ENCODE measurements at places on chromosomes 4 and X.

GRCh38 chr4:104966349-104967033 is 180.2 kb upstream of the TET2 start:
- no peak for DNase-seq

GRCh38 chr4:5137927-5138326 is 86.6 kb downstream of the STK32B start:
- no peak for DNase-seq

DNA sequence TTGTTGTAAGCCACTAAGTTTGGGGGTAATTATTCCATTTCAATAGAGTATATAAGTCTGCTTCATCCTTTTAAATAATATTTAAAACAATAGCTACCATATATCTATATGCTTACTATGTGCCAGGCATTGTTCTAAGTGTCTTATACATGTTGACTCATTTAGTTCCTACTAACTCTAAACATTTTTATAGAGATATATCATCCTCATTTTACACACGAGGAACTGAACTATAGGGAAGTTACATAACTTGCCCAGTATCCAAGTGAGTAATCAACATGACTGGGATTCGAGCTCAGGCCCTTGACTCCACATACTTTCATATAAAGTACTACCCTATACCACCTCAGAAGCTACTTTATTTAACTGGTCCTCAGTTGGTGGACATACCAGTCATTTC is 175.3 kb upstream of the RAI2 start:
- peak; percentile 6 for DNase-seq

DNA sequence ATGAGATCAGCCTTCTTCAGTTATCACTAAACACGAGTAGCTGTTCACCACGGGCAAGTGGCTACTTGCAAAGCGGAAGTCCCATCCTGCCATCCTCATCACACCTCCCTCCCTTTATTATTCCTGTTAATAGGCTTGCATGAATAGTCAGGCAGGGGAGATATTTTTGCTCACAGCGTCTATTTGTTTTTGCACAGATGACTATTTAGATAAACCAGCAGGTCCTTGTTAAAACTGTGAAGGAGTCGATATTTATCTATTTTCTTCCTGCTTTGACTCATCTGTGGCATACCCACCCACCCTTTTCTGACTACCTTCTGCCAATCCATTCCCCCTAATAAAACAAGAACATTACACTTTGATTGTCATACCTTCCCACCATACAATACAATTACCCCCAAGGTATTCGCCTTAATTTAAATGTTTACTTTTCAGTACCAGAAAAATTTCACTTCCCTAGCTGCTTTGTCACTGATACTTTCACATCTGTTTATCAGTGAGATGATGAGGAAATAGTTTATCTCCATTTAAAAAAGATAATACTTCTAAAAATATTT is 96.6 kb upstream of the BANK1 start:
- DNase-seq, result no peak

- no peak for DNase-seq
Measured at GRCh38 chr4:173696551-173696950, 166.5 kb upstream of the HAND2 start.

GRCh38 chr4:70182517-70183167 is 12.9 kb upstream of the ODAM start:
- DNase-seq, result no peak

- peak; percentile 72 for DNase-seq
Measured at GRCh38 chrX:31658360-31658759, 586.5 kb upstream of the FTHL17 start.

- DNase-seq, result no peak
Measured at GRCh38 chrX:107505223-107505622, 55.8 kb downstream of the FRMPD3 start.

- no peak for DNase-seq
Measured at GRCh38 chrX:113124693-113125092, 284.1 kb upstream of the AMOT start.

GRCh38 chr4:188008377-188008776 is 12.8 kb downstream of the ZFP42 start:
- DNase-seq, result peak; percentile 4

DNA sequence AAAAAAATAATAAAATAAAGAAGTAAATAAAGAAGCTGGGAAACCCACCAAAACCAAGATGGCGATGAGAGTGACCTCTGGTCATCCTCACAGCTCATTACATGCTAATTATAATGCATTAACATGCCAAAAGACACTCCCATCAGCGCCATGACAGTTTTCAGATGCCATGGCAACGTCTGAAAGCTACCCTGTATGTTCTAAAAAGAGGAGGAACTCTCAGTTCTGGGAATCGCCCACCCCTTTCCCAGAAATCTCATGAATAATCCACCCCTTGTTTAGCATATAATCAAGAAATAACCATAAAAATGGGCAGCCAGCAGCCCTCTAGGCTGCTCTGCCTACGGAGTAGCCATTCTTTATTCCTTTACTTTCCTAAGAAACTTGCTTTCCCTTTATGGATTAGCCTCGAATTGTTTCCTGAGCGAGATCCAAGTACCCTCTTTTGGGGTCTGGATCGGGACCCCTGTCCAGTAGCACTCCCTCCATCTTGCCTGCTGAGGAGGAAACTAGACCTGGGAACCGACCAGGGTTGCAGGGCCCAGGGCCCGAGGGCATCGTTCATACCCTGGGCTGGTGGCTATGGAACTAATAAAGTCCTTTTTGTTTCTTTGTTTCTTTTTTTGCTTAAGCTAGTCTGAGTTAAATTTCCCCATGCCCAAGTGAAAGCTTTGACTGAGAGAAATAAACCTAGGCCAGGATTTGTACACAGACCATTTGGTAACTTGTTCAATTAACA is 30.9 kb downstream of the HTT-AS start:
- DNase-seq, result no peak

- DNase-seq, result no peak
Measured at GRCh38 chrX:139826065-139827044, 106.5 kb downstream of the ATP11C start.

DNA sequence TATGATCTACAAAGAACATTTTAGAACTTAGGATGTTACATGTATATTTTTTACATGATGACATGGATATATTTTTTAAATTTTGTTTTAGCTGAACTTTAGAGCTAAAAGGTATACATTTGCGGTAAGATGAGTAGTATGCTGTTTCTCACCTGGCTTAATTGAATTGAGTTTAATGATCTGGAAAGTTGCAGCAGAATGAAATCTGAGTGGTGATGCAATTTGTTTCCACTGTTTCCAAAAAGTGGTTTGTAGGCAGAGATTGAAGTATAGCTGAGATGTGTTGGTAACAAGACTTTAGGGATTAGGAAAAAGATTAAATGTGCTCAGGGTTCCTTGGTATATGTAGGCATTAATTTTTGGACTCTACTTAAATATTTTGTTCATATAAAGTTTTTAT is 68.1 kb downstream of the HPF1 start:
- no peak for DNase-seq

GRCh38 chr4:120202222-120202621 is 135.6 kb upstream of the MAD2L1 start:
- no peak for DNase-seq

GRCh38 chrX:47956016-47956415 is 47.8 kb downstream of the ZNF182 start:
- DNase-seq, result no peak

- no peak for DNase-seq
Measured at GRCh38 chr4:100510551-100510950, 7.3 kb downstream of the EMCN start.

- DNase-seq, result no peak
Measured at GRCh38 chrX:101136235-101136634, 38.2 kb downstream of the CENPI start.

DNA sequence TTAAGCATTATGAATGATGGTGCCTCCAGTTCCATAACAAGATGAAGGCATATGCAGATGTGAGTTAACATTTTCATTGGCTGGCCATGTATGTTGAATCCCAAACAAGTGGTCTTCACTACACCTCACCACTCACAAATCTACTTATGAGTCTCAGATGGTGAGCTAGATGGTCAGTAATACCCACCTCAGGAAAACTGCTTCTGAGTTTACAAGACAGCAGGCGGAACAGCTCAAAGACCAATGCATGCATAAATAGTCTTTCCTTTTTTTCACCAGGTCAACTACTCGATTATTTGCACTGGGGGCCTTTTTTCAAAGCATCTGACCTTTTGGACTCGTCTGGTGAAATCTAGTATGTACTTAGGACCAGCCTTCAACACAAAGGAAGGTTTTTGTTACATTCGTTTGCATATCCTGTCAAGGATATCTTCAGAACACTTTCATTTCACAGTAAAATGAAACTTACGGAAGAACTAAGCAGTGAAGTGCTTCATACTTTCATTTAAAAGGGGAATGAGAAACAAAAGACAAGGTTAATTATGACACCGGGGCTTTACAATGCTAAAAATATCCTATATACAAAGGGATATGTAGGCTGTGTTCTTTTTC is 23.1 kb upstream of the TLR7 start:
- no peak for DNase-seq

DNA sequence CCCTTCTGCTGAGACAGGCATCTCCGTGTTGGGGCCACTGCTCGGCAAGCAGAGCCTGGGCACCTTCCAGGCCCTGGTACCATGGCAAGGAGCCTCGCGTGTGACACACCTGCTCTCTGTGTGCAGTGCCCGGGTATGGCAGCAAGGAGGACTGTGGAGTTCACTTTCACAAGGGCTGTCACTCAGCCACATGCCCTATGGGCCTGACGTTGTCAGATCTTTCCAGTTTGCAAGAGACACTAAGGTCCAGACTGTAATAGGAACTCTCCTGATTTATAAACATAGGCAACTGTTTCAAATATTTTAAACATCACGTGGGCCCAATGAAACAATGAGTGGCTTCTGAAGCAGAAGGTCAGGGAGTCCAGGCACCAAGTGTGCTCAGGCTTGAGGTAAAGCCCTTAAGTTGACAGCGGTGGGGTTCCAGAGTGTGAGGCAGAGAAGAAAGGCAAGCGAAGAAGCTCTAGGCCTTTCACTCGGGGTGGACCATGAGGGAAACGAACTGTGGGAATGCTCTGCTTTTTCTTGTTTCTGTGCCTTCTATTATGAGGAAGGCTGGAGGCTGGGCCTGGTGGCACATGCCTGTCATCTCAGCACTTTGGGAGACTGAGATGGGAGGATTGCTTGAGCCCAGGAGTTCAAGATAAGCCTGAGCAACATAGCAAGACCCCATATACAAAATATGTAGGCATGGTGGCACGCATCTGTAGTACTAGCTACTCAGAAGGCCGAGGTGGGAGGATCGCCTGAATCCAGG is 108.6 kb upstream of the TRIM2 start:
- DNase-seq, result no peak

- peak; percentile 12 for DNase-seq
Measured at GRCh38 chrX:100609591-100609990, 24.9 kb downstream of the TNMD start.

- DNase-seq, result no peak
Measured at GRCh38 chr4:14862891-14863290, 139.4 kb upstream of the CPEB2 start.

DNA sequence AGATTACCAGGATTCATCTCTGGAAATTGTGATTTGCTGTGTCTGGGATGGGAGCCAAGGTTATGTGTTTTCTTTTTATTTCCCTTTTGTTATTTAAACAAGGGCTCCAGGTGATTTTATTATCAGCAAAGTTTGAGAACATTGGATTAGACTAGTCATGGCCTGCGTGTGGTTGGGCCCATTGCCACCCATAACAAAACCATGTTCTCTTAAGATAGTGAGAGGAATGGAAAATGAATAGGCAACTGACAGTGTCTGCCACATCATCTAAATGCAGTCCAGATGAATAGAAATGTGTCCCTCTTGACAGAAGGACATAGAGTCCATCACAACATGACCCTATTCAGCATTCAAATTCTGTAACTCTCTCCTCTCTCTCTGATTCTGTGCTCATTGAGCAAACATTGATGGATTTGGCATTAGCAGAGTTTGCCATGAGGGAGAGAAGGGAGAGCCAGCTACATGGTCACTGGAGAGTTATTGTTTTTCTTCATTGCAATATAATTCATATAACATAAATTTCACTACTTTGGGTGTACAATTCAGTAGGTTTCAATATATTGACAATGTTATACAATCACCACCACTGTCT is 11.7 kb downstream of the XK start:
- DNase-seq, result no peak

DNA sequence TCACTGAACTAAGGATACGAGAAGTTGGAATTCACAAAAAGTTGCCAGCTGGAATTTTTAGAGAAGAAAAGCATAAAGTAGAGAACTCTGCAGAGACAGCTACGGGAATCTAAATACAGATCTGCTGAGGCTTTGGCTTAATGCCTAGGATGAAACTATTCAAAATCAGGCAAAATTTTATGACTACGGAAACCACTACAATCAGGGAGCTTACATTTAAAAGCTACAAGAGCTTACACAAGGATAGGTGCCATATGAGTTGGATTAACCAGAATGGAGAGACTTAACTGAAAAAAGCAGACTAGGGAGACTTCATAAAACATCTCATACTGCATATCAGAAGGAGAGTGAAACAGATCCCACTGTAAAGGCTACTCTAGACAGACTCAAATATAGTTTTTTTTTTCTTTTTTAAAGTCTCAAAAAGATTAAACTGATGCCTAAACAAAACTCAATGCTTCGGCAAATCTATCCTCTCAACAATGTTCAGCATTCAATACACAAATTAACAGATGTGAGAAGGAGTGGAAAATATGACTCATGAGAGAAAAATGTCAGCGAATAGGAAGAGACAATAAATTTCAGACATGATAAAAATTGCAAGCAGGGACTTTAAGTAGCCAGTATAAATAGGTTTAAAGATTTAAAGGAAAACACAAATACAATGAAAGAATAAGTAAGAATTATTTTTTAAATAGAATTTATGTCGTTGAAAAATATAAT is 586.1 kb downstream of the FSTL5 start:
- no peak for DNase-seq

DNA sequence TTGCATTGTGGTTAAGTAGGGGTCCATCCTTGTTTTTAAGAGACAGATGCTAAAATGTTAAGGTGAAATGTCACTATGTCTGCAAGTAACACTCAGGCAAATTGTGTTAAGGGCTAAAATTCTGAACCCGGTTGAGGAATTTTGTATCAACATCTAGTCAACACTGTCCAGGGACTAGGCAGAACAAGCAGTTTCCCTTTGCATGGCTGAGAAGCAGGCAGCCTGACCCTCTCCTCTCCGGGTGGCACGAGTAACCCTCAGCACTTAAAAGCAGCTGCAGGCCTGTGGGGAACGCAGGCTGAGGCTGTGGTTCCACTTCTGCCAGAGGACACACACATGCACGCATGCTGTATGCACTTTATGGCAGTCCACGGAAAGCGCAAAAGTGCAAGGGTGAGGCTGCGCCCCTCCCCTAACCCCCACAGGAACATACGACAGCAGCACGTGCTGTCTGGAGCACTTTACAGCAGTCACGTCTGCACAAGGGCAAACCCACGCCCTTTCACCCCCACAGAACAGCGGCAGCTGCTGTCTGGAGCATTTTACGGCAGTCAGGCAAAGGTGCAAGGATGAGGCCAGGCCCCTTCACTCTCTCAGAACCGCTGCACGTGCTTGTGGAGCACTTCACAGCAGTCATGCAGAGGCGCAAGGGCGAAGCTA is 619 bp upstream of the MPC1L start:
- DNase-seq, result no peak

- no peak for DNase-seq
Measured at GRCh38 chr4:60450054-60450453, 750.1 kb upstream of the ADGRL3 start.

DNA sequence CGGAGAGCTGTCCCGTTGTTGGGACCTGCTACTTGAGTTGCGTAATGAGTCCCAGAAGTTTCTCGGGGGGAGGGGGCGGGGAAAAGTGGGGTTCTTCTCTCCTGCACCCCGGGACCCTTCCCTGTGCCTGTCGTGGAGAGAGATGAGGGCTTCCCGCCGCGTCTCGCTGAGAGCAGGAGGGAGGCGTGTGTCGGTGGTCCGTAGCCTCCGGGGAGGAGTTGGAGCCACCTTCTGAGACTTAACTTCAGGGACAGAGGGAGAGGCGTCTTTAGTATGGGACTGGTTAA is 698 bp downstream of the AFF1 start:
- no peak for DNase-seq

- DNase-seq, result no peak
Measured at GRCh38 chr4:99855678-99856077, 38.5 kb downstream of the LAMTOR3 start.
